Renal pelvis (tissue), 12 donors: ENCODE measurements at places on chromosomes 5 and 9.

- DNase-seq = peak; percentile 63
Observed at GRCh38 chr5:57499262-57500050, 16.8 kb upstream of the ACTBL2 start.

DNA sequence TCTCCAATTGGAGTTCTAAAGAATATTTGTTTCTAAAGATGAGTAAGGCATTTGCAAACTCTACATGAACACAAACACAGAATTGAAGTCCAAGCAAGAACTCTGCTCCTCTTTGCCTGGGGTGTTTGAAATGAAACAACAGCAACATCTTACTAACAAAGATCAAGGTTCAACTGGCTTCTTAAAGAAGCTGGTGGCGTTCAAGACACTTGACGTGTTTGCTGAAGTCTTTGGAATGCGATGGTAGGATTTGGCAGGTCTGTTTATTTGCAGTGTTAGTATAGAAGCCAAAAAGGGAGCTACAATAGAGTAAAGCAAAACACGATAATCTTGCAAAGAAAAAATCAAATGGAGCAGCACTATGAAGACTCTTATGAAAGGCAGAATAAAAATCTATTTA is 94.9 kb downstream of the BASP1 start:
- no peak for DNase-seq

DNA sequence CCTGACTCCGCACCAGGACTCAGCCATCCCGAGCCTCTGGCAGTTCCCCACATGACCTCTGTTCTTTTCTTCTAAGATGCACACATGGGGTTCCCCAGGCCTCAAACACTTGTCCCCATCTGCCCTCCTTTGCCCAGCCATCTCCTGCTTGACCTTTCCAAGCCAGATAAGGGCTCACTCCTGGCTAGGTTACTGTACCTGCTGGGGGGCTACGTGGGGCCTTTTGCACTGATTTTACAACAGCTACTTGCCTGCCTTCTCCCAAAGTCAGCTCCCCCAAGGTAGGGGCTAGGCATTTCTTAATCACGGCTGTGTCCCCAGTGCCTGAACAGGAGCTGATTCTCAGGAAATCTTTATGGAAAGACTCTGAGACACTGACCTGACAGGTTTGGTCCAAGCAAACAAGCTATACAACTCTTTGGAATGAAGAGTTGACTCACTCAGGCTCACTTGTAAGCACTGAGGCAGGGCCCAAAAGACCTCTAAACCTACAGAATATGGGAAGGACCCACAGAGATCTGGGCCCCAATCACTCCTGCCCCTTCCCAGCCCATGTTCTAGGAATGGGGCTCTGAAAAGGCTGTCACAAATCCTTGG is 2.5 kb downstream of the MACROH2A1 start:
- DNase-seq = no peak

GRCh38 chr9:2691626-2692025 is 25.7 kb upstream of the KCNV2 start:
- DNase-seq = no peak

DNA sequence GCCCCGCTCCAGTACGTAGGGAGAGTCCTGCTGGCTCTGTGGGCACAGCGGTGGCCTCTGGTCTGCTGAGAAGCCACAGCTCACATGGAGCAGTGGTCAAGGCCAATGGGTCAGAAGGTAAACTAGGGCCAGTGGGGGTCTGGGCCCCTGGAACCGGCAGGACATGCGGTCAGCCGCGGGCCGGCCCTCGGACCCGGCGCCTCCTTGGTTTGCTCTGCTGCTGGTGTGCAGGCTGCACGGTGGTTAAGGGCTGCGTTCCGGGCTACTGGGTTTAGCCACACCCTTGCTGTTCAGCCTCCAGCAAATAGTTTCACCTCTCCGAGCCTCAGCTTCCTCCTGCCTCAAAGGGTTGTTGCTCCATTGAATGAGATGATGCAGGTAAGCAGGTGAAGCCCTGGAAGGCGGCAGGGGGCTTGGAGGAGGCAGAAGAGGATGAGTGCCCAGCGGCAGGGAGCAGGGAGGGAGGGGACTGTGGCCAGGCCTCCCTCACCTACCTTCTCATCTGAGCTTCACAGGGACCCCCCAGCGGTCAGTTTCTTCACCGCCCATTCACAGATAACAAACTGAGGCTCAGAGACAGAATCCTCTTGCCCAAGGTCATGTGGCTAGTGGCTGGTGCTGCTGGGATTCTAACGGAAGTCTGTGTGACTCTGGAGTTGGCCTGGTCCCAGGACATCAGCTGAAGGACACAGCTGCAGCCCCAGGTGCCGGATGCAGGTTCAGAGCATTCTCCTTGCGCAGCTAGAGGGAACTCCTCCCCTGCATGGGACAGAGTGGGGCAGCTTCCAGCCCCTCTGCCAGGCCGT is 3.7 kb upstream of the COL5A1 start:
- DNase-seq = no peak

DNA sequence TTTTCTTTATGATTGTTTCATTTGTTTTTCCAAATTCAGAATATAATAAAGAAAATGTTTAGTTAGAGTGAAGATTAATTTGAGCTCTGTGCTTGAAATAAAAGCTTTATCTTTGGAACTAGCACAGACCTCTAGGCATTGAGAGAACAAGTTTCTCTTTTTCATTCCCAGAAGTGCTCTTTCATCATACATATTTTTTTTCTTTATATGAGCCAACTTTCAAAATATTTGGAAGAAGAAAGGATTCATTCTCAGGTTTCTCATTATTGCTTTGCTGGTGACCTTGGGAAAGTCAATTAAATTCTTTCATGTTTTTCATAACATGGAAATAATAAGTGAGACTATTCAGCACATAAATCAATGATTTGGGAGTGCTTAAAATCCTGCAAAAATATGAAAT is 16.8 kb downstream of the CTXN3 start:
- DNase-seq = no peak

DNA sequence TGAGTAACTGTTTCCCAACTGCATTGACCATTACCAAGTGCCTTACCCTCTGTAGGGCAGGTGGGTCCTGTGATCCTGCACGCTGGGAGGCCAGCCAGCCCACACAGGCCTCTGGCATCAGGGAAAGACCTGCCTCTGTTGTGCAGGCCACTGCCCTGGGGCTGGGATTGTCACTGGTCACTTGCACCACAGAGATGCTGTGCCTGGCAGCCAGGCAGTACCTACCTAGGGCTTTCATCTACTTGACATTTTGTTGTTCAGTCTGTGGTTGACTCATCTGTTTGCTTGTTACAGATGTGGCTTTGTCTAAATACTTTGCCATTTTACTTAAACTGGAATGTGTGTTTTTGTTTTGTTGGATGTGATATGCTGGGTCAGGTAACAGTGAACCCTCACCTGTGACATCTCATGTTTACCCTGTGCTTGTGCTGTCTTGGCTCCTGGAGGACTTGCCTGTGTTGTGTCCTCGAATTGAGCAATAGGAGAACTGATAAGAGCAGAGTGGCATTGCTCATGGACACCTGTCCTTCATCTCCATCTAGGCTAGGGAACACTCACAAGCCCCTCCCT is 32.8 kb downstream of the SECISBP2 start:
- no peak for DNase-seq

- DNase-seq = no peak
Observed at GRCh38 chr5:1349246-1349645, 4.3 kb upstream of the CLPTM1L start.

DNA sequence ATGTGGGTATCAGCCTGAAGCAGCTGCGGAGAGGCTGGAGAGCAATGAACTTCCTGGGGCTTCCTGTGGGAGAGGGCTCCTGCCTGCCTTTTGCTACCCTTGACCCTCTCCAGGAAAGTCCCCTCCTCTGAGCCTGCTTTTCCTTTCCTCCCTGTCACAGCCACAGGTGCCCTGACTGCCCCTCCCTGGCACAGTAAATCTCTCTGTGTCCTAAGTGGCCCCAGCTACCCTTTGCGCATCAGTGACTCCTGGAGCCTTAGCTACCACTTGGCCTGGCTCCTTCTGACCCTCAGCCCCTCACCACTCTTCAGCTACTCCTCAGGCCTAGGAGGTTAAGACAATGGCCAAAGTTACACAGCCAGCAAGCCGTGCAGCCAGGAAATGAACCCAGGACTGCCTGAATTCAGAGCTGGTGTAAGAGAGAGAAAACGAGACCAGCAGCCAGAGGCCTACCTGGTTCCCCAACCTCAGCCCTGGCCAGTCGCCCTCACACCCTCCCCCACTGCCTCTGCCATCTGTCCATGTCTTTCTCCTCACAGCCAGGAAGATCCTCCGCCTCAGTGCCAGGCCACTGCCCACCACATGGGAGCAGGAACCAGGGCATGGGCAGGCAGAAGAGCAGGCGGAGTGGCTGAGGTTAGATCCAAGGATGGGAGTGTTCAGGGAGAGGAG is 18.6 kb downstream of the CNTFR start:
- no peak for DNase-seq

GRCh38 chr5:146919304-146919703 is 40.7 kb upstream of the PPP2R2B start:
- peak; percentile 37 for DNase-seq

GRCh38 chr9:99605016-99605743 is 216.5 kb upstream of the NR4A3 start:
- DNase-seq = no peak

GRCh38 chr5:72402381-72402890 is 82.3 kb downstream of the PTCD2 start:
- DNase-seq = no peak

DNA sequence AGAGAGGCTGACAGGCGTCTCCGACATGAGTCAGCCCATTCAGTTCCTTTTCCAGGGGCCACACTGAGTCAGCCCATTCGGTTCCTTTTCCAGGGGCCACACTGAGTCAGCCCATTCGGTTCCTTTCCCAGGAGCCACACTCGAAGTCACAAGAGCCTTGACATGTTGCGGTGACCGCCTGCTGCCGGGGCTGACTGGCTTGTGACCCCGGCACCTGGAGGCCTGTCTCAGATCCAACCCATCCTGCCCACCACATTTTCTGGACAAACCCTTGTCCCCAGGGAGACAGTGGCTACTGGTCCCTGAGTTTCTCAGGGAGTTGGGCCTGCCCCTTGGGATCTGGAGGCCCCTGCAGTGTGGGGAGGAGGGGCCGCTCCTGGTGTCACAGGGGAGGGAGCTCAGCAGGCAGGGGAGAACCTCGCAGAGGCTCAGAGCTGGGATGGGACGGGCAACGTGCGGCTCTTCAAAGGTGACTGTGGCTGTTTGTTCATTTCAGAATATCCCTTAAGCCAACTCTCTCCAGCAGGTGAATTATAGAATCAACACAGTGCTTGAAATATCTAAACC is 40.5 kb upstream of the LPCAT1 start:
- DNase-seq = no peak

DNA sequence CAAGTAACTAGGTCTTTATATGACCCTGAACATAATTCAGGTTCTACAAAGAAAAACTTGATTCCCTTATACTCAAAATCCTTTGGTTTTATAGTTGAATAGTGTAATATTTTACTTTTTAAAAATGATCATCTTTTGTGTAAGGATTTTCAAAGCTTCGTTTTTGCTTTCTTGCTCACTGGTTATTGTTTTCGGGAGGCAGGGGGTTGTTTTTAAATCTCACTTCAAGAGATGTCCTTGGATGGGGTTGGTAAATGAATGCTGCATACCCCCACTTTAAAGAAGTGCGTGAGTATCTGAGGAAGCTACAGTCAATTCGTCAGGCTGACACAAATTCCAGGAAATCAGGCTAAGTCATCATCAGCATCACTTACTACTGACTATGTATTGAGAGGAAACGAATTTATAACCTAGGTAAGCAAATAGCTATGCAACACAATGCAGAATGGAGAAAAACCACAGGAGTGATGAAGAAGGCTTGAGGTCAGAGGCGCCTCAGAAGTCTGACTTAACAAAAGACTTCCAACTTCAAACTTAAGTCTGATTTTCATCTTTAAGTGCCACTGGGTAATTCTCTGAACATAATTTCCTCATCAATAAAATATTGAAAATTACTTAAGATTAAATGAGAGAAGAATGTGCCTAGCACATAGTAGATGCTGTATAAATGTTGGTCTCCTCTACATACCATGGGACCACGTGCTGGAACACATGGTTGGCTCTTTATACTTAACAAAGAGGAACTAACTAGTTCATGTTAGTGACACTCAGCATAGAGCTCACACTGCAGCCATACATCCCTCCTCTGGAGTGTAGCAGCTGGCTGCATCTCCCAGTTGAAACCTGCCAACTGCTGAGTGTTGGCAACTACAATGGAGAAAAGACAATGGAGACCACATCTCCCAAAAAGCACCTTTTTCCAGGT is 106.0 kb upstream of the KIF2A start:
- DNase-seq = no peak

- DNase-seq = no peak
Observed at GRCh38 chr5:176413255-176413565, 3.1 kb downstream of the CLTB start.

- DNase-seq = no peak
Observed at GRCh38 chr9:12818431-12819000, 43.7 kb downstream of the LURAP1L start.

GRCh38 chr5:171093598-171093997 is 215.4 kb upstream of the TLX3 start:
- no peak for DNase-seq

GRCh38 chr5:131550606-131551005 is 84.4 kb downstream of the RAPGEF6 start:
- no peak for DNase-seq
